Anterior cingulate cortex (tissue), 58 donors: ENCODE measurements at places on chromosomes 4 and X.

- no peak for DNase-seq
Measured at GRCh38 chr4:146445198-146446150, 76.3 kb downstream of the SLC10A7 start.

GRCh38 chr4:17809667-17810066 is 890 bp downstream of the DCAF16 start:
- no peak for DNase-seq

DNA sequence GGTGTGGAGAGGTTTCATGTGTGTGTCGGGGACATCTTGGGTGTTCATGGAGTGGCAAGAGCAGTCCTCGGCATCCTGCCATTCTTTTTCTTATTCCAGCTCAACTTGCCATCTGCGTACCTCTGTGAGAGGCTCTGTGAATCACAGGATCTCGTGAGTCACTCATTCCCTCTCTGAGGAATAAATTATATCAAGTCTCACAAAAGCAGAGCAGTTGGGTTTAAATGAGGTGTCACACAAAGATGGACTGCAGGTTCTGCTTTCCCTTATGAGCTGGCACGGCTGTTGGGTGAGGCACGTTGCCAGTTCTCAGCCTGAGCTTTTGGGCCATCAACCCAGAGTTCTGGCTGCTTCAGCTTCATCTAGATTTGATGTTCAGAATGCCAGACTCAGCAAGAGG is 6.8 kb upstream of the OCIAD2 start:
- no peak for DNase-seq

DNA sequence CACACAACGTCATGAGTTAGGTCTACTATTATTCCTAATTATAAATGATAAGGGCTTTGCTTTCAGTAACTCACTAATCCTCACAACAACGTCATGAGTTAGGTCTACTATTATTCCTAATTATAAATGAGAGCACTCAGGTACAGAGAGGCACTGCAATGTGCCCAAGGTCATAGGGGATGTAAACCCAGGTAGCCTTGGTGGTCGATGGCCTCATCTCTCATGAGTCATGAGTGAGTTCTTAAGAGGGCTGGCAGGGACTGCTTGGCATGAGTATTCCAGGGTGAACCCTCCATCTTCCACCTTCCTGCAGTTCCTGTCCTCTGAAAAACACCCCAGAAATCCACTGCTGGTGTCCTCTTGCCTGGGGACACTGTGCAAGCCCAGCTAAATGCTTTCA is 317.1 kb downstream of the STK32B start:
- no peak for DNase-seq

- DNase-seq = no peak
Measured at GRCh38 chr4:17352357-17352756, 159.5 kb downstream of the QDPR start.

- DNase-seq = no peak
Measured at GRCh38 chr4:182483685-182484084, 240.5 kb downstream of the TENM3 start.

- DNase-seq = no peak
Measured at GRCh38 chrX:153706799-153707198, 17.4 kb downstream of the BCAP31 start.

- DNase-seq = no peak
Measured at GRCh38 chr4:88219099-88219498, 60.7 kb upstream of the ABCG2 start.

GRCh38 chr4:23773884-23774636 is 115.8 kb downstream of the PPARGC1A start:
- DNase-seq = no peak
